ENCODE measurements at places on chromosomes 7 and 10.

GRCh38 chr7:80393786-80394185 is 118.1 kb downstream of the GNAT3 start:
- no peak for DNase-seq

GRCh38 chr10:133100706-133101415 is 13.1 kb downstream of the ADGRA1 start:
- no peak for DNase-seq

- no peak for DNase-seq
These were observed 327.4 kb downstream of the SORCS1 start for GRCh38 chr10:106836933-106837663.

- no peak for DNase-seq
These were observed 195.0 kb downstream of the GPR37 start for GRCh38 chr7:124570558-124570957.

GRCh38 chr7:44541876-44542610 is 913 bp upstream of the NPC1L1 start:
- DNase-seq: no peak

DNA sequence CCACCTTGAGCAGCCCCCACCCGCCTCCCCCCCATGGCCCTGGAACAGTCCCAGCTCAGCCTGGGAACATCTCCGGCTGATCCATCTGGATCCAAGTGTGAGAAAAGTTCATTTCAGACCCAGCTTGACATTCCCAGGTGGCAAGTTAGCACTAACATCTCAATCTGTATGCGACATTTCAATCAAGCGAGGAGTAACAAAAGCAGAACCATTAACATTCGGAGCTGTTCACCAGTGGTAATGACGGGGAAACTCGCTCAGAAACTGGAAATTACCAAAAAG is 65.4 kb downstream of the PAX2 start:
- DNase-seq: no peak

GRCh38 chr7:53476566-53476965 is 441.1 kb downstream of the POM121L12 start:
- no peak for DNase-seq

- DNase-seq: no peak
These were observed 37.9 kb downstream of the GRK5 start for GRCh38 chr10:119245272-119245671.

GRCh38 chr7:334618-335357 is 44.8 kb downstream of the FOXL3 start:
- DNase-seq: no peak

DNA sequence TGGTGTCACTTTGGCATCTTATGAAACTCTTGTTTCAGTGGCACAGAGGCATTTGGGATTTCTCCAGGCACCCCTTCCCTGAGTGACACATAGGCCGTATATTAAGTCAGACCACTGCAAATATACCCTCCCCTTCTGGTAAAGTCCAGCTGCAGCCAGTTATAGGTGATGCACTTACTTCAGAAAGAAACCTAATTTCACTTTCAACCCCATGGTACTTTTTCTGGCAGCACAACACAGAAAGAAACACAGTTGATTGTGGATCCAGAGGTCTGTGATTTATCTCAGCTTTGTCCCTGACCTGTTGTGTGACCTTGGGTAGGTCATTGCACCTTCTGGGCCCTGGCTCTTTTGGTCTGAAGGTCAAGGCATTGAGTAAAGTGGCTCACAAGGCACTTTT is 173.2 kb downstream of the BUB3 start:
- no peak for DNase-seq

- DNase-seq: no peak
These were observed 15.7 kb downstream of the TMEM106B start for GRCh38 chr7:12226756-12227155.

- no peak for DNase-seq
These were observed 37.9 kb downstream of the PALS2 start for GRCh38 chr7:24611130-24611529.

GRCh38 chr10:14291296-14291695 is 39.4 kb downstream of the FRMD4A start:
- DNase-seq: no peak

GRCh38 chr7:2104107-2104710 is 128.5 kb downstream of the MAD1L1 start:
- DNase-seq: peak; percentile 80

GRCh38 chr7:74586258-74587175 is 71.0 kb upstream of the GTF2I start:
- DNase-seq: no peak

DNA sequence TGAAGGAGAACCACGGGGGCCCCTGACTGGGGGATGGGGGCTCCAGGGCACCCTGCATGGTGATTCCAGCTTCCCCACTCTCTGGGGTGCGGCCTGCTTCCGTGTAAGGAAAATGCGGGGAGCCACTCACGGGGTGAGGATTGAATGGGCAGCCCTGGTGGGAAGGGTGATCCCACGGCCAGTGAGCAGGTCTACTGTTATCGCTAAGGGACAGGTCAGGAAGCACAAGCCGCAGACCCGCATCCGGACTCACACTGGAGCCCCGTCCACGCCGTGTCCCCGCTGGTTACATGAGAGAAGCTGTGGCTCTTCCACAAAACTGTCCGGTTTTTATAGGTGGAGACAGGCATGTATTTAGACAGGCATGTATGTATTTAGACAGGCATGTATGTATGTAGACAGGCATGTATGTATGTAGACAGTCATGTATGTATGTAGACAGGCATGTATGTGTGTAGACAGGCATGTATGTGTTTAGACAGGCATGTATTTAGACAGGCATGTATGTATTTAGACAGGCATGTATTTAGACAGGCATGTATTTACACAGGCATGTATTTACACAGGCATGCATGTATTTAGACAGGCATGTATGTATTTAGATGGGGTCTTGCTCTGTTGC is 5.7 kb downstream of the PSMG3 start:
- no peak for DNase-seq

- DNase-seq: no peak
These were observed 316.7 kb downstream of the OTUD1 start for GRCh38 chr10:23755556-23755955.

Measured in stimulated activated CD4-positive, alpha-beta T cell treated with anti-CD3 and anti-CD28 coated beads, Interleukin-4, amount 100 ng/mL, for 4 hours (primary cell).